SW 1271 (cell line): ENCODE measurements at places on chromosomes 16 and 17.

DNA sequence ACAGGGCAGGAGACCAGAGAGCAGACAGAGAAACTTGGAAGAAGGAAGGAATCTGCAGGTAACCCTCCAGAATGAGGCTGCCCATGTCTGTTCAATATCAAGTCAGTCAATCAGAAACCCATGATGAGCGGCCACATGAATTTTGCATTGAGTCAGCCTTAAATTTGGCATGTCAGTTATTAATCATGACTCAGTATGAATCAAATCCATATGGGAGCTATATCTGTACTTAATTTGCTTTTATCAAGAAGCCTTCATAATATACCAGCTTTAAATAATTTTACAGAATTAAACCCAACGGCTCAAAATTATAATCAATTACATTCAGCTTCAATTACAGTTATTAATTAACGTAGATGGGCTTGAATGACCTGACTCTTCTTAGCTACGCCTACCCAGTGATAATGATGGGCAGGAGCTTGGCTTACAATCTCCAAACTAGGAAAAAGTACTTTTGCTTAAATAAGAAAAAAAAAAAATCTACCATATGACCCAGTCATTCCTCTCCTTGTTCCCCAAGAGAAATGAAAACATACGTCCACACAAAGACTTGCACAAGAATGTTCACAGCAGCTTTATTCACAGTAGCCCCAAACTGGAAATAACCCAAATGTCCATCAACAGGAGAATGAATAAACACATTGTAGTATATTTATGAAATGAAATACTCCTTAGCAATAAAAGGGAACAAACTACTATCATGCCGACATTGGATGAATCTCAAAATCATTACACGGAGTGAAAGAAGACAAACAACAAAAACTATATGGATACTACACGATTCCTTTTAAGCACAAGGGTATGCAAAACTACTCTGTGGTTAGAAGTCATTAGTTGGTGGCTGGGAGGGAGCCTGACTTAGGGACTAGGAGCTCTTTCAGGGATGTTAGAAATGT, 48.6 kb downstream of the SLC39A11 start:
- no peak for DNase-seq

GRCh38 chr16:117379-118365, 20.8 kb downstream of the NPRL3 start:
- peak; percentile 18 for DNase-seq

DNA sequence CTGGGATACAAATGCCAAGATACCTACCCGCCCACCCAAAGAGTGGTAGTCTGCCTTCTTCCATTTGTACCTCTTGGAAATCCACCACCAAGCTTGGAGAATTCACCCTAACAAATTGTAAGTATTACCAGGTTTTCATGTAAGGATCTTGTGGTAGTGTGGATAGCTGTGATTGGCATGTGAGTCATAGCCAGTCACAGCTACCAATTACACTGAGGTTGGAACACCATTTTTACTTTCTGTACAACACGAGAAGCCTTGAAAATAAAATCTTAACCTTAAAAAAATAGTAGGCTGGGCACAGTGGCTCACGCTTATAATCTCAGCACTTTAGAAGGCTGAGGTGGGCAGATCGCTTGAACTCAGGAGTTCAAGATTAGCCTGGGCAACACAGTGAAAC, 18.5 kb upstream of the SLC35G3 start:
- DNase-seq = no peak

DNA sequence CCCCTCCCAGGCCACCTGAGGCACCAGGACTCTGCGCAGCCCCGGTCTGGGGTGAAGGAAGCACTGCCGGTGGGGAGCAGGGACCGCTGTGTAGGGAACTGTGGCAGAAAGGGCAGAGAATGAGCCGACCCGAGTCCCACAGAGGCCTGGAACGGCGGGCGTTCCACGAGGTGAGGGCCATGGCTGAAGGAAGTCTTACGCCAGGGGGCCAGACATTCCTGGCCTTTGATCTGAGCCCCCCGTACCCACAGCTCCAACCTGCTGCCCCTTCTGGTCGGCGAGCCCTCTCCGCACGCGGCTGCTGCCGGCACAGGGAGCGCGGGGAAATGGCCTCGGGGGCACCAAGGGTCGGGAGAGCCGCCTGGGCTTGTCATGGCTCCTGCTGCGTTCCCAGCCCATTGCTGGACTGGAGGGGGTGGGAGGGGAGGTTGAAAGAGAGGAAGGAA, 1.4 kb upstream of the WNT3 start:
- DNase-seq = no peak

DNA sequence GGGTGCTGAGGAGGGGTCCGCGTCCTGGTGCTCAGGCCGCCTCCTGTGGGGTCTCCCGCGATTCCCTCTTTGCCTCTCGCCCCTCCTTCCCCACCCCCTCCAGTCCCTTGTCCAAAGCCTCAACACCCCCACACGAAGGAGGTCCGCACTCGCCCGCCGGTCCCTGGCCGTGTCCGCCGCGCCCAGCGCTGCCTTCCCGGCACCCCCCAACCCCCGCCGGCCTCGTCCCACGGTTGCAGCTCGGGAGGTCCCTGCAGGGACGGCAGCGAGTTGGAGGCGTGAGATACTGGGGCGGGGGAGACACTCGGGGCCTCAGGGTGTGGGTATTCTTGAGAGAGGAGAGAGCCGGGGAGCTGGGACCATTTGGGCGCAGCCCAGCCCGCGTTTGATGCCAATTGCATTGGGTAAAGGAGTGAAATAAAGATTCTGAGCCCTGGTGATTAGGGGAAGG, 468 bp downstream of the FLYWCH2 start:
- DNase-seq = no peak

GRCh38 chr16:21175397-21175796, 16.9 kb downstream of the LDAF1 start:
- no peak for DNase-seq

GRCh38 chr16:57802341-57803133, at the start of gene KIFC3:
TSS of gene KIFC3 (minus strand) at chr16:57802491. CDS start at chr16:57798243, 4,248 bp downstream.
- DNase-seq = peak; percentile 40

- DNase-seq = no peak
These were observed 16.8 kb downstream of the CHP2 start for GRCh38 chr16:23771642-23772041.
